GM13976 (cell line): ENCODE measurements at places on chromosomes 12 and 14.

GRCh38 chr12:124322271-124322998, 27.5 kb downstream of the RFLNA start:
- no peak for DNase-seq

GRCh38 chr14:57038689-57039088, 228.4 kb upstream of the OTX2 start:
- DNase-seq, result no peak

- DNase-seq, result peak; percentile 13
Observed at GRCh38 chr12:112149596-112149995, 24.2 kb downstream of the TRAFD1 start.

- no peak for DNase-seq
Observed at GRCh38 chr12:109648521-109648920, 65.1 kb upstream of the FAM222A start.

- DNase-seq, result no peak
Observed at GRCh38 chr12:13947276-13947946, 34.0 kb downstream of the GRIN2B start.

- DNase-seq, result no peak
Observed at GRCh38 chr12:50047693-50048250, 9.6 kb upstream of the ASIC1 start.

DNA sequence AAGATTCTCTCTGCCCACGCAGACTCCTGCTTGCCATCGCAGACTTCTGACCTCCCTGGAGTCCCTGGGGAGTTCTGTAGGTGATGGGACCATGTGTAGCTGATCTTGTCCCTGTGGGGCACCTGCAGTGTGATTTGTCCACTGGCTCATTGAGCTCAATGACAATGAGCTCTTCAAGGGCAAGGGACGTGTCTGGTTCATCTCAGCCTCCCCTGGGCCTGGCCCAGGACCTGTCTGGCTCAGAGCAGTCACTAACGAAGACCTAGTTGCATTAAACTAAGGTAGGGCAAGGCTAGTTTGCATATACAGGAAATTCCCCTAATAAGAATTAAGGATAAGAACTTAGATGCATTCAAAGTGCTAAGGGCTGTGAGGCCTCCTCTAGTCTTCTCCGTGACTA, 245.5 kb upstream of the NOS1 start:
- no peak for DNase-seq

- DNase-seq, result no peak
Observed at GRCh38 chr14:101511620-101512375, 49.5 kb upstream of the DIO3 start.

- DNase-seq, result no peak
Observed at GRCh38 chr12:91191513-91192111, 9.0 kb upstream of the DCN start.

DNA sequence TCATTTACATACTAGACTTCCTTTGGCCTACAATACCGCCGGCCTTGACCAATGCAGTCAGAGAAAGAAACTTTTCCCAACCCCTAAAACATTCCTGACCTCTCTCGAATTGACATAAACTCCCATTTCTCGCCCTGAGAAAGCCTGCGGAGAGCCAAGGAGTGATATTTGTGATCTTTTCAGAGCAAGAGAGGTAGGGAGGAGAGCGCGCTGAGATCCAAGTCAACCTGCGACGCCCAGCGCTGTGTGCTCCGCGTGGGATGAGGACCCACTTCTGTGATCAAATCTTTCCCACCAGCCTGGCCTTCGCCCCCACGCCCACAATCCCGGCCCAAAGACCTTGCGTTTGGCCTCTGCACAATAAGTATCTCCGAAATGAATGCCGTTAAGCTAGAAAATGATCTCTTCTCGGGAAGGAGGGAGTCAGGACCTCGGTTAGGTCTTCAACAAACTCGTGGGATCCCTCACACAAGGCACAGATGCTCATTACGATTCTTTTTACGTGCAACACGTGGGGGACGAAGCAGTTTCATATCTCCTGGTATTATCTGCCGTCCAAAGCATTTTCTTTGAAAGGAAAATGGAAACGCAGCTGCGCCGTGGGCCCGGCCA, 6.3 kb upstream of the NPAS3 start:
- DNase-seq, result no peak

- no peak for DNase-seq
Observed at GRCh38 chr12:27966870-27967269, 5.7 kb downstream of the PTHLH start.

DNA sequence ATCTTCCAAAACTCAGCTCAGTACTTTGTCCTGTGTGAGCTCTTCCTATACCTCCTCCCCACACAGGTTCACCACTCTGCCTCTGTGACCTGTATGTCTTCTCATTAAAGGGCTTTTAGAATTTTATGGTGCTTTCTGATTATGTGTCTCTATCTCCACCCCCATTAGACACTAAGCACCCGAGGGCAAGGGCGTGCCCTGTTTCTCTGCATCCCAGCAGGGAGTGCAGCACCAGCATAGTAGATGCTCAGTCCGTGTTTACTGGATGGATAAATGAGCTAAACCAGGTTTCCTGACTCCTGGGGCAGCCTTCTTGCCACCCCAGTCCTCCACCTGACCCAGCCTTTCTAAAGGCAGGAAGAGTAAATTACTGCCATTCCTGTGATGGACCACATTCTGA, 333.8 kb downstream of the CACNA1C start:
- DNase-seq, result no peak

GRCh38 chr12:31007153-31007495, 66.5 kb upstream of the DDX11 start:
- no peak for DNase-seq

DNA sequence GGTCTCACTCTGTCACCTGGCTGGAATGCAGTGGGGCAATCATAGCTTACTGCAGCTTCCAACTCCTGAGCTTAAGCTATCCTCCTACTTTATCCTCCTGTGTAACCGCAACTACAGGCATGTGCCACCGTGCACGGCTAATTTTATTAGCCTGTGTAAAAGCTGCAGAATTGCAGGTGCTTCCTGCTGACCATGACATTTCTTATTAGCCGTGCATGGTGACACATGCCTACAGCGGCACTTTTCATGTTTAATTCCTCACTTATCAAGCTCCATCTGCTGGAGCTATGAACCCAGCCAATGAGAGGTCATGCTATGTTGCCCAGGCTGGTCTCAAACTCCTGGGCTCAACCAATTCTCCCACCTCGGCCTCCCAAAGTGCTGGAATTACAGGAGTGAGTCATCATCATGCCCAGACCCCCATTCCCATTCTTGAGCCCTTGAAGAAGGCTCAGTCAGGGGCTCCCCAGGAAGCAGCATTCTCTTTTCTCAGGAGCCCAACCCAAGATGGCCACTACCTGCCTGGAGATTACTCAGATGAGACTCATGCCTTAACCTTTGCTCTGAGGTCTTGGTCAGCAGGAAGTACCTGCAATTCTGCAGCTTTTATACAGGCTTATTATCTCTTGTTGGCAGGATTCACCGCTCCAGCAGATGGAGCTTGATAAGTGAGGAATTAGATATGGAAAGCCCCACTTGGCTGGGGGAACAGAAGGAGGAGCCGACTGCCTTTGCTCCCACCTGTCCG, 503.2 kb downstream of the MED13L start:
- DNase-seq, result no peak

- DNase-seq, result peak; percentile 67
Observed at GRCh38 chr14:58171090-58171489, 19.1 kb upstream of the ARMH4 start.

DNA sequence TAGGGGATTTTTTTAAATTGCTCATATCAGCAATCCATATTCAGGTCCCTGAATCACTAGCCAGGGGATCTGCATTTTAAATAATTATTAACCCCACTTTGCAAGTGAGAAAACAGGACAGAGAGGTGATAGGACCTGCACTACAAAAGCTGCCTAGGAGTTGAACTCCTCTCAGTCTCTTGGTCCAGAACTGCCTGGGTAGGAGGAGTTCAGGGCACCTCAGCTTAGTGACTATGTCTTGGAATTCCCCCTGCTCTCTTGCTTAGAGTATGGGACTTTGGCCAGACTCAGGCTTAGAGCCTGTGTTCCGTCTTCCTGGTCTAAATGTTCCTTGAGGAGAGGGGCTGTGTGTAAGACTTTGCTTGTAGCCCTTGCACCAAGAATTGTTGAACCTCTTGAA, 68.2 kb upstream of the WSCD2 start:
- DNase-seq, result no peak

DNA sequence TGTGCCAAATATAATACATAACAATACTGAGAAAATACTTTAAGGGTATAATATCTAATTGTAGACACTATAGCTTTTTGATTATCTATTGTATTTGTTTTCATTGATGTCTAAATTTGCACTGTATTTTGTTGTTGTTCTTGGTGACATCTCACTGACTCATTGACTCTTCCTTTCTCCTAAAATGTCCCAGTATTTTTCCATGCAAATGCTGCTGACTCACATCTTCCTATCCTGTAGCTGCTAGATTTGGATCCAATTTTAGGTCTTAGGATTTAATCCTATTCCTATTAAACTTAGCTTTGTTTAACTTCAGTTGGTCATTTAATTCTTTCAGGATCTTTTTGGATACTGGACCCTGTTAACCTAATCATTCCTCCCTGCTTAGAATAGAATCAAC, 148.5 kb downstream of the TMTC2 start:
- DNase-seq, result no peak

DNA sequence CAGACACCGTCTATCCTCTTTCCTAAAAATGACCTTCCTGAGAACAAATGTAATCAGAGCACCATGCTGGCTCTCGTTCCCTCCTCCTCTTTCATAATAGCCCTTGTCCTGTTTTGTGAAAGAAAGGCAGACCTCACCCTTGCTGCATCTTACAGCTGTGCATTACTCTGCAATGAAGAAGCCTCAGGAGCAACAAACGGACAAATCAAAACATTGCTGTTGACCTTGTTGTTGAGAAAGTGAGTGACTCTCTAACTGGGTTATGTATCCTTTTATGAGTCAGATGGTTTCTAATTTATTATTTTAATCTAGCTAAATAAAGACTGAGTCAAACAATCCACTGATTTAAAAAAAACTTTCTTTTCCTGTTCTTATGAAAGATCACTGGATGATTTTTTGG, 180.9 kb downstream of the RPS29 start:
- DNase-seq, result no peak

DNA sequence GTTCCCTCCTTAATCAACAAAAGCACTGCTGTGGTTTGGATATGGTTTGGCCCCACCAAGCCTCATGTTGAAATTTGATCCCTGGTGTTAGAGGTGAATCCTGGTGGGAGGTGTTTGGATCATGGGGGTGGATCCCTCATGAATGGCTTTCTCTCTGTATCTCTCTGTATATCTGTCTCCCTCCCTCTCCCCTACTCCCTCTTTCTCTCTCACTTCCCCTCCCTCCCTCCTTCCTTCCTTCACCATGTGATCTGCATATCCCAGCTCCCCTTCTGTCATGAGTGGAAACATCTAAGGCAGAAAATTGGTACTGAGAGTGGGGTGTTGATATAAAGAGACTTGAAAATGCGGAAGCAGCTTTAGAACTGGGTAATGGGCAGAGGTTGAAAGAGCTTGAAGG, 5.2 kb downstream of the GSKIP start:
- DNase-seq, result no peak
